NCI-H2171 treated with DMSO at 0.1 percent for 48 hours (cell line): ENCODE measurements at places on chromosomes 16 and 17.

DNA sequence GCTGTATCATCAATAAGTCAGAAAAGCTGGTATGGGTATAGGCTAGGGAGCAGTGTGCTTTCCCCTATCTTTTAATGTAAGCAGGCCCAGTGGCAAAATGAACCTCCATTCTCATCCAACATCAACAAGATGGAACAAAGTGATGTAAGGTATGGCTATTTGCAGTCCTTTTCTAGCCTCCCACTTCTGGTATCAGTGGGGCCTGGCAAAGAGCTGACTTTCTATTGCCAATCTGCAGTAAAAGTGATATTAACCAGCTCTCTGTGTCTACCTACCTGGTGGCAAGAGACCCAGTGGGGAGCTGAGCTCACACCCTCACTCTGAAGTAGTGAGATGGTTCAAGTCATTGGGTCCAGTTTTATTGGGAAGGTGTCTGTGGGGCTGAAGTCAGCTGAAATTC, 1492.6 kb downstream of the CDH11 start:
- no peak for DNase-seq

DNA sequence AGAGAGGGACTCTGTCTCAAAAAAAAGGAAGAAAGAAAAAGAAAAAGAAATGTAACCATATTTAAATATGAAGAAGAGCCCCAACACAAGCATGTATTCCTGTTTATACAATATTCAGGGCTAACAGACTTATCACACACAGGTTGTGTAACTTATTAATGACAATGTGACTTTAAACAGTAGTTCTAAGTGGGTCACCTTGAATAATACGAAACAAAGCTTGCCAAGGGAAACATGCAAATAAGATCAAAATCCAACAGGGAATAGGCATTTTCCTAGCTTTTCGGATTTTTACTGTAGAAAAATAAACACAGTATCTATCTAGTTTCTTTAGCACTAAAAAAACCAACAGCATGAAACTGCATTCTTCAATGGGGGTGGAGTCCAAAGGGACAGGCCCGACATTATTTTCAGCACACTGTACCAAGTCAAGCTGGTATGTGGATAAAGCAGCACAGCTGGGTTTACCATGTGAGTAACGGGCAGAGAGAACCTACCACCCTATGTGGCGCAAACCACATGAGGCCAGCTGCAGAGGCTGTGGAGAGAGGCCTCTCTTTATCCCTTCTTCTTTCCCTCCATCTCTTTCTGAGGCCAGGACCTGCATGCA, 45.3 kb downstream of the TOM1L2 start:
- DNase-seq, result no peak

- DNase-seq, result no peak
Observed at GRCh38 chr17:67043283-67043682, 1.1 kb upstream of the CACNG1 start.

DNA sequence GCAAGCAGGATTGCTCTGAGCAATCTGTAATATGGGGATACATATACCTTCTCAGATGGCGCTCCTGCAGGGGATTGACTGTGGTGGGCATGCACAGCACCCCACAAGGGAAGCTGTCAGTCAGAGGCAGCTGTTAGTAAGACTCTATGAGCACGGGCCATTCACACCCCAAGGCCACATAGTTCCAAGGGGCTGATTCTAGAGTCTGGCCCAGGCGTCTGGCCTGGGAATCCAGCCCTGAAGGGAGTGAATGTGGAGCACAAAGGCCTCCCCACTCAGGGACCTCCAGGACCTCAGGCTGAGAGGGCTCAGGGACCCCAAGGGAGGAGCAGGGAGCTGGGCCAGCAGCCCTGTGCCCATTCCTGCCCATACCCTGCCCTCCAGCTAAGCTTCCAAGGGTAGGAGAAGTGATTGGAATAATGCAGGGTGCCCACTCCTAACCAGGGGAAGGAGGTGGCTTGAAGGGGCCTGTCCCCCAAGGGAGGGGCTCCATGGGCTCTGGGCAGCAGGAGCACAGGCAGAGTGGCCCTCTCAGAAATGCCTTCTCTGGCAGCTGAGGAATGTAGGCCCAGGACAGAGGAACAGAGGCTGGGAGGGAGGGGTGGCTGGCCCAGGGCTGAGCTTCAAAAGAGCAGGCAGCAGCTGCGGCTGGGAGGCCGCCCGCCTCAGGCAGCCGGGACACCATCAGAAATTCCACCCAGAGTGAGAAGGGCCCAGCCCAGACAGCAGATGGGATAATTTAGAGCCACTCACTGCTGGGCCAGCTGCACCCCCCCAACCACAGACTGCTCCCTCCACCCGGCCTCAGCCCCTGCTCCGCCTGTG, 48.9 kb upstream of the MRPS23 start:
- peak; percentile 97 for DNase-seq

- DNase-seq, result no peak
Observed at GRCh38 chr17:79075446-79075750, 774 bp downstream of the ENGASE start.

- DNase-seq, result no peak
Observed at GRCh38 chr16:48811478-48811877, 201.5 kb upstream of the N4BP1 start.

DNA sequence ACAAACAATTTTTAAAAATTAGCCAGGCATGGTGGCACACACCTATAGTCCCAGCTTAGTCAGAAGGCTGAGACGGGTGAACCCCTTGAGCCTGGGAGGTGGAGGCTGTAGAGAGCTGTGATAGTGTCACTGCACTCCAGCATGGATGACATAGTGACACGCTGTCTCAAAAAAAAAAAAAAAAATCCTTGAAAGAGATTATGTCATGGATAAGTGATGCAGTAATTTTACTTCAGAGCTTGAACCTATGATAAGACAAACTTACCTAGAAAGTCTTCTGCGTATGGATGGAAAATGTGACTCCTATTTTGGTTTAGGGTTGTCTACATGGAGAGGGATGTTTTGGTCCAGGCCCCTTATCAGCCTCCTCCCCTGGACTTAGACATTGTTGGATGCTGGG, 51.8 kb downstream of the ELAC2 start:
- DNase-seq, result no peak

- no peak for DNase-seq
Observed at GRCh38 chr17:13576661-13577526, 24.8 kb downstream of the HS3ST3A1 start.

DNA sequence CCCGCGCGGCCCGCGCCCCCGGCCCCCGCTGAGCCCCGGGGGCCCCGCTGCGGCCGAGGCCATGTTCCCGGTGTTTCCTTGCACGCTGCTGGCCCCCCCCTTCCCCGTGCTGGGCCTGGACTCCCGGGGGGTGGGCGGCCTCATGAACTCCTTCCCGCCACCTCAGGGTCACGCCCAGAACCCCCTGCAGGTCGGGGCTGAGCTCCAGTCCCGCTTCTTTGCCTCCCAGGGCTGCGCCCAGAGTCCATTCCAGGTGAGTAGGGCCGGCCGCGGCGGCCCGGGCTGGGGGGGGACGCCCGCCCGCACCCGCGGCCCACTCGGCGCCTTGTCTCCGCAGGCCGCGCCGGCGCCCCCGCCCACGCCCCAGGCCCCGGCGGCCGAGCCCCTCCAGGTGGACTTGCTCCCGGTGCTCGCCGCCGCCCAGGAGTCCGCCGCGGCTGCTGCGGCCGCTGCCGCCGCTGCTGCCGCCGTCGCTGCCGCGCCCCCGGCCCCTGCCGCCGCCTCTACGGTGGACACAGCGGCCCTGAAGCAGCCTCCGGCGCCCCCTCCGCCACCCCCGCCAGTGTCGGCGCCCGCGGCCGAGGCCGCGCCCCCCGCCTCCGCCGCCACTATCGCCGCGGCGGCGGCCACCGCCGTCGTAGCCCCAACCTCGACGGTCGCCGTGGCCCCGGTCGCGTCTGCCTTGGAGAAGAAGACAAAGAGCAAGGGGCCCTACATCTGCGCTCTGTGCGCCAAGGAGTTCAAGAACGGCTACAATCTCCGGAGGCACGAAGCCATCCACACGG, 504 bp downstream of the MAZ start:
- DNase-seq, result peak; percentile 84

DNA sequence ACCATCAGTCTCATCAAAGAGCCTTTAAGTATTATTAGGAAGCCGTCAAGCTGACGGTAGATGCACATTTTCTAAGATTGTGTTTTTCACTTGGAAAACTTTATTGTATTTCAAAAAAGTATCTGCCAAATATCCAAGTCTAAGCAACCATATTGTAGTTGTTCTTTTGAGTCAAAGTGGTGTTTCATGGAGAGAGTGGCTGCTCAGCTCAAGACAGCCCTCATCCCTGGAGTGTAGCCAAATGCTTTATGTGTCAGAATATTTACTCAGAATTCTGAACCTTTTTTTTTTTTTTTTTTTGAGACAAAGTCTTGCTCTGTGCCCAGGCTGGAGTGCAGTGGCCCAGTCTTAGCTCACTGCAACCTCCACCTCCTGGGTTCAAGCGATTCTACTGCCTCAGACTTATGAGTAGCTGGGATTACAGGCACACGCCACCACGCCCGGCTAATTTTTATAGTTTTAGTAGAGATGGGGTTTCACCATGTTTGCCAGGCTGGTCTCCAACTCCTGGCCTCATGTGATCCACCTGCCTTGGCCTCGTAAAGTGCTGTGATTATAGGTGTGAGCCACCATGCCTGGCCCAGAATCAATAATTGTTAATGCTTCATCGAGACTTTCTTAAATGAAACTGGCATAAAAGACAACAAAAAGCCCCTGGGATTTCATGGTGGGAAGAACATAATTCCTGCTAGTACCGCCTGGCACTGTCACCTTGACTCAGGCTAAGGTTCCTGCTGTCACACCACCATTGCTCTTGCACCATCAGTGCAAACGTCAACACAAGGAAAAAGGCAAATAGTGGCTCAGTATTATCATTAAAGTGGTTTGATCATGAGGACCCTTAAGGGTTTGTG, 45.5 kb downstream of the PRKCA start:
- peak; percentile 83 for DNase-seq

- no peak for DNase-seq
Observed at GRCh38 chr17:38893607-38894006, 23.7 kb downstream of the LASP1 start.

- DNase-seq, result no peak
Observed at GRCh38 chr16:67236563-67237395, 9.8 kb downstream of the TMEM208 start.

DNA sequence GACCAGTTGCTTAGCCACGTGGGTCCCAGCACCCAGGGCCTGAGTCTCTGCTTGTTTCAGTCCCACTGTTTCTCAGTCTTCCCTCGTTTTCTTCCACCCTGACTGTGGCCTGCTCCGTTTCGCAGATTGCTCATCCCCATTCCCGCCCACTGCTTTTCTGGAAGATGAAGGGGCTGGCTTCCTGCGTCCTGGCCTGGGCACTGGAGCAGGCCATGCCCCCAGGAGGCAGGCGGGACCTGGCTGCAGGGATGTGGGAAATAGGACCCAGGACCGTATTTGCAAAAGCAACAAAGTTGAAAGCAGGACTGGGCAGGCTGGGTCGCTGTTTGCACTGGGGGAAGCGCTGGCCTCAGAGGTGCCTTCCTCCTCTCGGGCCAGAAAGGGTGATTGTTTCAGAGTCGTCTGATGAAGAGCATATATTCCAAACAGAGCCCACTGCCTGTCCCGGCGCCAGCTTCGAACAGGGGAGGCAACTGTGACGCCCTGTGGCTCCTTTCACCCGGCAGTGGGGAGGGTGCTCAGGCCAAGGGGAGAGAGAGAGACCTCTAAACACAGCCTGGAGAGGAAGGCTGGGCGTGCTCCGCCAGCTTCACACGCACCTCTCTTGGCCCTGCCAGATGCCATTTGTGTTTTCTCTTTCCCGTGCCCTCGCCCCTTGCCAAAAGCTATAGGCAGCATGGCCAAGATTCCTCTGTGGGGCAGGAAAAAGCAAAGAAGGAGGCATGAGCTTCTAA, 108.6 kb downstream of the CMIP start:
- DNase-seq, result no peak

DNA sequence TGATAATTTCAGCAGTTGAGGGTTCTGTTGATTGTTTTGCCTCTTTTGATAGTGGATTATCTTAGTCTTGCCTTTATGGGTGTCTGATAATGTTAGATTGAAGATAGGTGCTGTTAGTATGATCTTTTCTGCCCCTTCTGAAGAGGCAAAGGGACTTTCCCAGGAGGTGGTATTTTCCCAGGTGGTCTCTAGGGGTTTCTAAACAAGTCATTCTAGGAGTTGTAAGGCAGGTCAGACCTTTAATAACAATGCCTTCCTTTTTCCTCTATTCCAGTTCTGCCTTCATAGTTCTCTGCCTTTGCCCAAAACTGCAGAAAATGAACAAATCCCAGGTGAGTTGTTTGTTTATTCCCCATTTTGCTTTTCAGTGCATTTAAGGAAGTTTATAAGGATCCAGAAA, 4.3 kb downstream of the ZFP1 start:
- DNase-seq, result no peak

GRCh38 chr17:38421871-38422827, 6.1 kb upstream of the ARHGAP23 start:
- peak; percentile 16 for DNase-seq

- no peak for DNase-seq
Observed at GRCh38 chr17:7809086-7809790, 24.8 kb upstream of the KDM6B start.

DNA sequence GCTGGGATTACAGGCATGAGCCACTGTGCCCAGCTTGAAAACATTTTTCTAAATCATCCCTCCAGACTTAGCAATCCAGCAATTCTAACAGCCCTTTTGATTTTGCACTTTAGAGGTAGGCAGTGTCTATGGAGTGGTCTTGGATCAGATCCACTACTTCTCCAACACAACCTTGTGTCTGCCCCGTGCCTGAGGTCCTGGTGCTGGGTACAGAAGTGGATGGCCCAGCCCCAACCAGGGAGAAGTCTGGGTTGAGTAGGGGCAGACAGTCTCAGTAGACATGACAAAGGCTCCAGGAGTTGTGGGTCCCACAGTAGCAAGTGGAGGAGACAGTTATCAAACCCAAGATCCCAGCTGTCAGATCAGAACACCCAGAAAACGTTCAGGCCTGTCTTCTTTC, 71.9 kb upstream of the CACNG5 start:
- no peak for DNase-seq

DNA sequence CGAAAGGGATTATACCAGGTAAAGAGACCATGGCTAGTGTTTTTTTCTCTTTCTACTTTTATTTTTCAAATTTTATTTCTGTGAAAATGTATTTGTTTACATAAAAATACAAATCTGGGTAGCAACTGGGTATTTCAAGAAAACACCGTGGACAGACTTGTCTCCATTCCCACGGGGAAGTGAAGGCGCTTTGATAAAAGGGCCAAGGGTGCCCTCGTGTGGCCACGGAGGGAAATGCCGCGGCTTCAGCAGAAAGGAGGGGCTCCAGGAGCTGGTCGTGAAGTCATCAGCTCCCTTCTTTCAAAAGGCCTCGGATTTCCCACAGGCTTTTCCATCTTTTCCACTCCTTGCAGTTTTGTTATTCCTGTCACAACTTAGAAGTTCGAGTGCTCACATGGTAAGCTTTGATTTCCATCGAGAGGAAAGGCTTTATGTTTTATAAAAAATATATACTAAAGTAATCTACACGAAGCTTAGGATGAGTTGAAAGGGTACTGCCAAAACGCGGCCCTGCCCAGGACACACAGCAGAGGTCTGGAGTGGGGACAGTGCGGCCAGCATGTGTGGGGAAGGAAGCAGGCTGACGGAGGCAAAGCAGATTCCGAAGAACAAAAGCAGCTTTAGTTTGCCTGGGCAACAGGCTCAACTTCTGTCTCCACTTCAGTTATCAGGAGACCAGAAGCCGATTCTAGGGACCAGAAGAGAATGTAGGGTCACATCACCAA, 15.3 kb upstream of the MNT start:
- DNase-seq, result peak; percentile 88

- DNase-seq, result no peak
Observed at GRCh38 chr16:75019007-75019406, 20.2 kb downstream of the ZNRF1 start.

GRCh38 chr16:11672206-11673090, 4.2 kb downstream of the SNN start:
- no peak for DNase-seq
